ENCODE measurements at places on chromosomes 3 and 15. TPM values are rescaled to one million over a fixed set of nuclear protein-coding genes. Genes with fewer than 3 reads are reported as not detected.

Gene TCF12
- 164 TPM for total RNA-seq

Gene CAMP
- total RNA-seq: not detected

Gene PLSCR2
- 2.0 TPM for total RNA-seq

Gene LRIG1
- 227 TPM for total RNA-seq

Gene GAP43
- not detected for total RNA-seq

Gene SLC41A3
- total RNA-seq: 53.7 TPM

Gene LCTL
- not detected for total RNA-seq

Gene ZNF860
- total RNA-seq: 4.2 TPM

Gene TRH
- not detected for total RNA-seq

DNA sequence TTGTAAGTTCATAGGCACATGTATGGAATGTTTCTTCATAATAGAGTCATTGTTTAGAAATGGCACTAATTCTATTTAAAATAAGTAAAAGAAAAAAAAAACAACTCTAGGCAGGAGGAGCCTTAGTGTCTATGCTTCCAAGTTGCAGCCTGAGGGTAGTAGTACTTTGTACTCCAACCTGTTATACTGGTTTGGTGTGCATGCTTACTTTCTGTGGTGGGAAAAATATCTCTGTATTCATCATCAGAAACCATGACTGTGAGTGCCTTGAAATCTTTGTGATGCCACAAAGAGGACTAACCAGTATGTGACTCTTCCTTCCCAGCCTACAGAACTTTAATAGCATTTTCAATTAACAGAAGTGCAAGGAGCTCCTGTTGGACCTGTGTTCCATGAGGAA, 4.4 kb downstream of the NAALADL2 start:
- H3K4me3 ChIP-seq: no peak overlapping the region
- no peaks in the 10 kb centered on the region for H3K4me1 ChIP-seq
- no peak for DNase-seq

- no peaks in the 10 kb centered on the region for H3K36me3 ChIP-seq
- no peak for DNase-seq
- no peak overlapping the region for H3K4me3 ChIP-seq
- no peaks in the 10 kb centered on the region for H3K4me1 ChIP-seq
- no peaks in the 10 kb centered on the region for H3K27me3 ChIP-seq
- no peak overlapping the region for H3K27ac ChIP-seq
Observed at GRCh38 chr3:132008837-132009236, 26.0 kb downstream of the CPNE4 start.

DNA sequence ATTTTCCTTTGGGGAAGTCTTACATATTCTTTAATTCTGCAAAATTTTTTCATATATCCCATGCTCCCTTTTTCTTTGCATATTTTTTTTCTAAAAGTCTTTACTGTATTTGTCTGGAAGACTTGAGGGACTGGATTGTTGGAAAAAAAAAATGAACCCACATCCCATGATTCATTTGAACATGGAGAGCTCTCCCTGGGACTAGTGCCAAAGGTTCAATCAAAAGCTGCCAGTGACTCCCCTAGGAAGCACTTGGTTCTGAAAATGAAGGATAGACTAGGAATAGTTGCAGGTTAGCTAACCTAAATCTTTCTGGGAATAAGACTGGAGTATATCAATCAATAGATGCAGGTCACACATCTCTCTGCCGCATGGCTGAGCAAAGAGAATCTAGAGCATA, 16.4 kb upstream of the BNC1 start:
- no peak overlapping the region for H3K4me3 ChIP-seq
- no peaks in the 10 kb centered on the region for H3K27me3 ChIP-seq
- no peaks in the 10 kb centered on the region for H3K4me1 ChIP-seq
- H3K27ac ChIP-seq: no peak overlapping the region

DNA sequence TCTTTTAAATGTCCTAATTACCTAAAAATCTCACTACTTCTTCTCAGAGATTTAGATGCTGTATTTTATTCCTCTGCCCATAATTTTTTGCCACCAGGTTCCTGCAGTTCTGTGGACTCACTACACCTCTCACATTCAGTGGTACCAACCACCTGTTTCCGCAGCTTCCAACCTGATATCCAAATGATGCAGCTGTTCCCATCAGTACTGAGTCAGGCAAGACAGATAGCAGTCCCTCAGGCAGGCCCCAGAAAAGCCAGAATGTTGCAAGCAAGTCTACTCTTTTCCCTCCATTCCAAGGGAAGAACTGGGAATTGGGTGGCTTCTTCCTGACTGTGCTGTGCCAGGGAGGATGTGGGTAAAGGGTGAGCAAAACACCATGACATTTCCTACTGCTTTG, 39.0 kb downstream of the MNS1 start:
- H3K27ac ChIP-seq: no peak overlapping the region
- no peak for DNase-seq
- H3K27me3 ChIP-seq: no peaks in the 10 kb centered on the region

GRCh38 chr3:63386568-63386967, 108.5 kb downstream of the SYNPR start:
- H3K27me3 ChIP-seq: no peaks in the 10 kb centered on the region
- H3K4me3 ChIP-seq: no peak overlapping the region
- no peak overlapping the region for H3K27ac ChIP-seq
- no peak for DNase-seq
- H3K36me3 ChIP-seq: no peaks in the 10 kb centered on the region

- no peak overlapping the region for H3K4me3 ChIP-seq
- H3K27me3 ChIP-seq: no peaks in the 10 kb centered on the region
- no peak for DNase-seq
- H3K36me3 ChIP-seq: no peaks in the 10 kb centered on the region
- no peak overlapping the region for H3K27ac ChIP-seq
- no peaks in the 10 kb centered on the region for H3K4me1 ChIP-seq
Observed at GRCh38 chr3:18044971-18045880, 302.8 kb upstream of the TBC1D5 start.

GRCh38 chr3:139326707-139327106, 17.1 kb upstream of the MRPS22 start:
- H3K36me3 ChIP-seq: no peaks in the 10 kb centered on the region
- H3K4me3 ChIP-seq: no peak overlapping the region
- no peaks in the 10 kb centered on the region for H3K4me1 ChIP-seq
- peaks cover 8% of the 10 kb centered on the region for H3K27me3 ChIP-seq

DNA sequence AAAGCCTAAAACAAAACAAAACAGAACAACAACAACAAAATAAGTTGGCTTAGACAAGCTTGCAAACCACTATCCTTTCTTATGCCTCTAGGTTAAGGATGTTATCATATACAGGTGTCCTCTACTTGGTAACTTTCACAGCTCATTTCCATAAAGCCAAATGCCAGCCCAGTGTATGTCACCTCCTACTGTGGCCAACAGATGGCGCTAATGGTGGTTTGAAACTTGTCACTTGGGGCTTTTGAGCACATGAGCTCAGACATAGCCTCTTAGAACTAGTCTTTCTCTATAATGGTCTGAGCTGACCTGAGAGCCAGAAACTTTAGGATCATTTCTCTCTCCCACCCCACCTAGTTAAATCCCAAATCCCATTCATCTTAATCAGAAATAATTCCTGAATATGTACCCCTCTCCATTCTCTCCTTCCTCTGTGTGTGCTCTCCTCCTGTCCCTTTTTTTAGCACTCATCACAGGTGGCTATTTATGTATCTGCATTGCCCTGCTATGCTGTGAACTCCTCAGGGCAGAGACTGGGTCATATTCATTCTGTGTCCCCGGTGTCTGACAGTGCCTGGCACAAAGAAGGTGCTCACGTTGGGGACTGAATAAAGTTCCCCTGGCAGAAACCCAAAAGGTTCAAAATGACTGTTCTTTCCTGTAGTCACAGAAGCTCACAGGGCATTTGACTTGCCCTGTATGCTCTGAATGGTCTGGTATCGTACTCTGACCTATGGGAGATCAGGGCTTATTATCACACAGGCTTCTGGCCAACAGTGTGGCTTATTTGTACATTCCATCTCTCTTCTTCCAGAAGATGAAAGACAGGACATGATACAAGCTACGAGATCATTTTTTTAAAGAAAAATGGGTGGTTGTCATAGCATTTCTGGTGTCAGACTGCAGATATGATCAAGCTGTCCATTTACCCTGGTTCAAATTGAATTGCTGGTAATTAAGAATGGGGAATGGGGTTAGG, 319.3 kb upstream of the AZI2 start:
- no peaks in the 10 kb centered on the region for H3K36me3 ChIP-seq
- H3K27ac ChIP-seq: no peak overlapping the region
- H3K27me3 ChIP-seq: no peaks in the 10 kb centered on the region
- no peaks in the 10 kb centered on the region for H3K4me1 ChIP-seq
- H3K4me3 ChIP-seq: no peak overlapping the region

GRCh38 chr3:46867550-46867898, 4.3 kb upstream of the MYL3 start:
- H3K4me1 ChIP-seq: peaks cover 30% of the 10 kb centered on the region
- no peak overlapping the region for H3K4me3 ChIP-seq
- no peaks in the 10 kb centered on the region for H3K27me3 ChIP-seq
- peak; percentile 79 for DNase-seq
- peak overlapping the region; percentile 84 for H3K27ac ChIP-seq

- peaks cover 3% of the 10 kb centered on the region for H3K4me1 ChIP-seq
- H3K36me3 ChIP-seq: no peaks in the 10 kb centered on the region
- no peak overlapping the region for H3K4me3 ChIP-seq
- no peaks in the 10 kb centered on the region for H3K27me3 ChIP-seq
- no peak for DNase-seq
- H3K27ac ChIP-seq: no peak overlapping the region
Observed at GRCh38 chr15:91857224-91857585, 3.7 kb downstream of the SLCO3A1 start.

DNA sequence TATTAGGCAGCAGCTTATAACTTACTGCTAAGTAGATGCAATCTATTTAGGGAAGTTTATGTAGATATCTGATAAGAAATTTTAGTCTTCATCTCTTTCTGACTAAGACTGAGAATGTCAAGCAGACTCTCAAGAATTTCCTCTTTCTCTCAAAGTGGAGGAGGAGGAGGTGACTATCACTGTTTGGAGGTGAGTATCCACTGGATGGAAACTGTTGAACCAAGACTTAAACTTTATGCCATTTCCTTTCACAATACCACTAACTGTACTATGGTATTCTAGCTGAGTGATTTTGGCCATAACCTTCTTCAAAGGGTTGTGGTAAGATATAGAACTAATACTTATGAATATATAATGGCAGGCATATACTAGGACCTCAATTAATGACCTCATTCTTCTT, 64.6 kb downstream of the TPRG1 start:
- no peaks in the 10 kb centered on the region for H3K27me3 ChIP-seq
- no peak overlapping the region for H3K4me3 ChIP-seq
- H3K4me1 ChIP-seq: no peaks in the 10 kb centered on the region
- DNase-seq: no peak
- no peak overlapping the region for H3K27ac ChIP-seq
- H3K36me3 ChIP-seq: no peaks in the 10 kb centered on the region

DNA sequence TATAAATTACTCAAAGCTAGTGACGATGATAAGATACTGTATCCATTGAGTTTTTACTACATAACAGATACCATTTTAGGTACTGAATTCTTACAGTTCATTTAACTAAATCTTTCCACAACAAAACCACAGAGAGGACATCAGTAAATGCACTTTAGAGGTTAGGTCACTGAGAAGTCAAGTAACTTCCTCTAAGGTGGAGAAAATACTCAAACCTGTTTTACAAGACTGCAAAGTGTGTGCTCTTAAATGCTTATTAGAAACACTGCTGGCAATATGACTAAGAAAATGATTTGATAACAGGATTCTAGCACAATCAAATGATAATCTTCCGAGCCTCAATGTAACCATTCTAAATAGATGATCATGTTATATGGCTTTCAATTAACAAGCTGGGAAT, 99.4 kb downstream of the UBE3A start:
- no peaks in the 10 kb centered on the region for H3K4me1 ChIP-seq
- peaks cover 8% of the 10 kb centered on the region for H3K36me3 ChIP-seq
- H3K4me3 ChIP-seq: no peak overlapping the region
- no peak for DNase-seq
- no peak overlapping the region for H3K27ac ChIP-seq

DNA sequence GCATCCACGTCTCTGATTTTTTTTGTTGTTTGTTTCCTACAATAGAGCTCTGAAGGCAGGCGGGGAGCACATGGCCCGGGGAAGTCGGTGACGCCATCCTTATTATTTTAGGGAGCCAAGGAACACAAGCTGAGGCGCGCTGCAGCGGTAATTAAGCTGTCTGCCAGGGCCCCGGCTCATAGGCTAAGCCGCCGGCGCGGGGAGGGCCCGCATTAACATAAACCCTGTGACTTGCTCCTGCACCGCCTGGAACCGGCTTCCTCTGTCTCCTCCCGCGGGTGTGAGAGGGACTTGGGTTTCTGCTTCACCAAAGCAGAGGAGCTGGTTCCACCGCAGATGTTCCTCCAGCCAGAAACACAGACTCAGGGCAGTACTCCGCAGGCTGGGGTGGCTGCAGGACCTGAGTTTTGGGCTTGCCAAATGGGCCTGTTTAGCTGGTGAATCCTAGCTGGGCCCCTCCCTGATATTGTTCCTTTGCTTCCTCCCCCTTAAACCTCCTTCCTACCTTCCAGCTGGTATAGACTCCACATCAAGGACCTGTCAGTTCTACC, 25.3 kb downstream of the ANP32A start:
- no peaks in the 10 kb centered on the region for H3K36me3 ChIP-seq
- peaks cover 44% of the 10 kb centered on the region for H3K4me1 ChIP-seq
- no peaks in the 10 kb centered on the region for H3K27me3 ChIP-seq
- peak overlapping the region; percentile 34 for H3K4me3 ChIP-seq
- H3K27ac ChIP-seq: peak overlapping the region; percentile 92
- DNase-seq: peak; percentile 94

DNA sequence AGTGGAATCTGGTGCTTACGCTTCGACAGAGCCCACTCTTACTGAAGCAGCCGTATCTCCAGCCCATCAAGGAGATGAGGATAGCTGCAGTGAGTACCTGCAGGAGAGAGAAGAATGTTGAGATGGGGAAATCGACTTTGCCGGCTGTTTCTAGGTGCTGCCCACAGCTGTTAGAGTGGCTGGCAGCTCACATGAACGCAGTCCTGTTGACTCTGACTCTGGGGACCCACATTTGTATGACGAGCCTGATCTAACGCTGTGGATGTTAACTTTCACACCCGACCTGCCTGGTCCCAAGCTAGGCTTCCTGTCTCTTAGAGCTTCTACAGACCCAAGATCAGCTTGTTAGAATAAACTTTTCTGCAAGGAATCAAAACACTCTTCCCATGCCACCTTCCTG, 8.9 kb upstream of the DYNLT2B start:
- DNase-seq: no peak
- H3K27ac ChIP-seq: no peak overlapping the region
- no peaks in the 10 kb centered on the region for H3K4me1 ChIP-seq
- H3K27me3 ChIP-seq: no peaks in the 10 kb centered on the region
- no peak overlapping the region for H3K4me3 ChIP-seq

DNA sequence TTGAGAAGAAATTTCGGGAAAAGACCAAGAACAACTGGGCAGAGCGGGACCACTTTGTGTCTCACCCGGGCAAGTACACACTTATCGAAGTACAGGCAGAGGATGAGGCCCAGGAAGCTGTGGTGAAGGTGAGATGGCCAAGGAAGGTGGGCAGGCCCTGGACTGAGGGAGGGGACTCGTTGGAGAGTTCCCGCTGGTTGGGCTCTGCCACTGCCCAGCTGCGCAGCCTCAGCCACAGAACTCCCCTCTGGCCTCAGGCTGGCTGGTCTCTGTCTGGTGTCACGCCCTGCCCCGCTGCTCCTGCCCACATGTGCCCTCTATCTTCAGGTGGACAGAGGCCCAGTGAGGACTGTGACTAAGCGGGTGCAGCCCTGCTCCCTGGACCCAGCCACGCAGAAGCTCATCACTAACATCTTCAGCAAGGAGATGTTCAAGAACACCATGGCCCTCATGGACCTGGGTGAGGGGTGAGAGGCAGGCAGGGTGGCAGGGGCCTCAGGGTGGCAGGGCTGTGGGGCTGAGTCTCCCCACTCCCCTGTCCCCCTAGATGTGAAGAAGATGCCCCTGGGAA, 2.4 kb downstream of the PARP3 start:
- H3K4me3 ChIP-seq: no peak overlapping the region
- H3K36me3 ChIP-seq: no peaks in the 10 kb centered on the region
- DNase-seq: no peak
- H3K27ac ChIP-seq: no peak overlapping the region
- no peaks in the 10 kb centered on the region for H3K27me3 ChIP-seq

Data from breast epithelium (tissue), 4 donors.